NCI-H748 treated with DMSO at 0.1 percent for 48 hours (cell line): ENCODE measurements at places on chromosomes 1 and 21.
A peak's percentile ranks its signal among the peaks of the same experiment; 100 is the strongest.

- no peak for DNase-seq
These were observed 89.3 kb downstream of the CDC14A start for GRCh38 chr1:100441651-100442050.

- no peak for DNase-seq
These were observed 165.0 kb downstream of the RHOU start for GRCh38 chr1:228900099-228900885.

DNA sequence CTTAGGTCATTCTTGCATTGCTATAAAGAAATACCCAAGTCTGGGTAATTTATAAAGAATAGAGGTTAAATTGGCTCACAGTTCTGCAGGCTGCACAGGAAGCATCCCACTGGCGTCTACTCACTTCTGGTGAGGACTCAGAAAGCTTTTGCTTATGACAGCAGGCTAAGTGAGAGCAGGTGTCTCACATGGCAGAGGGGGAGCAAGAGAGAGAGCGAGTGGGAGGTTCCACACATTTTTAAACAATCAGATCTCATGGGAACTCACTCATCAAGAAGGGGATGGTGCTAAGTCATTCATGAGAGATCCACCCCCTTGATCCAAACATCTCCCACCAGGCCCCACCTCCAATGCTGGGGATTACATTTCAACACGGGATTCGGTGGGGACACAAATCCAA lies 13.6 kb upstream of the RGS4 start:
- DNase-seq: peak; percentile 95

DNA sequence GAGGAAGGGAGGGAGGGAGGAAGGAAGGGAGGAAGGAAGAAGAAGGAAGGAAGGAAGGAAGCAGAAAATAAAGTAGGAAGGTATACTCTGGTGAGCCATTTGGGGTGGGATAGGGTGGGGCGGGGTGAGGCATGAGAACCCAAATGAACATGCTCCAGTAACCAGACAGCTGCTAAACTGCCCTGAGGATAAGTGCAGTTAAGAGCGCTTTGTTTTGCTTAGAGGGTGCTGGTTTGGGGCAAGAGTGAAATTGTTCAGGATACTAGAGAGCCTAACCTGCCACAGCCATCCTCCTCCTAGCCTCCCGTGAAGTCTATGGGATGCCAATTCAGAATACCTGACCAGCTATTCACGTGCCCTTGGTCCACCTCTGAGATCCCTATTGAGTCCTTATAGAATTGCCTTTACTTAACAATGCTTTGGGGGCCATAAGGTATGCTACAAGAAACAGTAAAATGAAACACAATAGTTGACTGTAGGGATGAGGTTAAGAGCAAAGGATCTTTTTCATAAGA lies 59.0 kb upstream of the ATF3 start:
- DNase-seq: no peak

DNA sequence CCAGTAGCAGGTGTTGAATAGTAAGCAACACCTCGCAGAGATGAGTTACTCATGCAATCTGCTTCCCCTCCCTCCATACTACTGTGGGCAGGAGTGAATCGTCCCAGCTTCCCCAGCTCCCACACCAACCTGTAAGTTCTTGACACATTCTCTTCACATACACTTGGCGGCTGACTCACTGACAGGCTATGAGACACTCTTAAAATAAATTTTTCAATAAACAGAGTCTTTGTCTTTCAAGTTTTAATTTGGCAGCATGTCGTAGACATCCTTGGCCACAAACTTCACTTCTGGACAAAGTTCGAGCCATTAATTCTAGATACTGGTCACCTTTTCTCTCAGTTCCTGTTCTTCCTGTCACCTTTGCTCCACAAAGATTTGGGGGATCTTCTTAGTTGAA lies 290.7 kb downstream of the TM2D1 start:
- no peak for DNase-seq

DNA sequence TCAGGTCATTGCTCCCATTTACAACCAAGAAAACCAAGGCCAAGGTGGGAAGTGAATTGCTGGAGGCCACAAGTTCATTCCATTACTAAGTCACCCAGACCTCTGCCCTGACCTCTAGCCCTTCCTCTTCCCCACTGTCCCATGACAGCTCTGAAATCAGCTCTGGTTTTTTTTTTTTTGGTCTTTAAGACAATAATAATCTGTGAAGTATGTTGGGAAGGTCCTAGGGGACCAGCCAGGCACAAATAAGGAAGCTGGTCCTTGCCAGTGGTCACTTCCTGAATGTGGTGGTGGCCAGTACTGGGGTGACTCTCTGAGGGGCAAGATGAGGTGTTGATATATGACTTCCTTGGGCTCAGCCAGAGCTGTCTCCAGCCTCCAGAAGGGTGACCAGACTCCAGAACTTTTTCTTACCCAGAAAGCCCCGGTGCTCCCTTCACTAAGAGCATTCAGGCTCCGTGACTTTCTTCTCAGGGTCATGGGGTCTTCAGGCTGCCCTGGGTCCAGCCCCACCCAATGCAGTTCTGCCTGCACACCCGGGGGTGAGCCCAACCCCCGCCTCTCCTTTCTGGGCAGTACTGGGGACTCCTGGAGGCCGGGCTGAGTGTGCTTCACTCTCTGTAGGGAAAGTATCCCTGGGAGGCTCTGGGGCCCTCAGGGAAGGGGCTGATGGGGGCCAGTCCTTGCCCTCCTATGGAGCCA lies 159.6 kb downstream of the PTPRU start:
- DNase-seq: no peak

- no peak for DNase-seq
These were observed 27.7 kb downstream of the IL12RB2 start for GRCh38 chr1:67335411-67335810.

DNA sequence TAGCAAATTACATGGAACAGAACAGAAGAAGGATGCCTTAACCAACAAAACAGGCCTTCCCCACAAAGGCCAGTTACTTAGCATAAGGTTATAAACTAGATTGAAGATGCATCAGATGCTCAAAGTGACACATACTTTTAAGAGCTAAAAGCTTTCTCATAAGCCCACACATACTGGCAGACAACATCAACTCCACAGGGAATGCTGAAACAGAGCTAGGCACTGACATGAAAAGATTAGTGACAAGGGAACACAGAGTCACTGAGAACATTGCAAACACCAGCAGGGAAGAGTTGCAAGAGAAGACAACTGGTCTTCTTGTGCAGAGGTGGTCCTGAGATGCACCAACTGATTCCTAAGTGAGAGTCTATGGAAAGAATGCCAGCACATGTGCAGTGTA lies 6.9 kb downstream of the TTC13 start:
- no peak for DNase-seq

DNA sequence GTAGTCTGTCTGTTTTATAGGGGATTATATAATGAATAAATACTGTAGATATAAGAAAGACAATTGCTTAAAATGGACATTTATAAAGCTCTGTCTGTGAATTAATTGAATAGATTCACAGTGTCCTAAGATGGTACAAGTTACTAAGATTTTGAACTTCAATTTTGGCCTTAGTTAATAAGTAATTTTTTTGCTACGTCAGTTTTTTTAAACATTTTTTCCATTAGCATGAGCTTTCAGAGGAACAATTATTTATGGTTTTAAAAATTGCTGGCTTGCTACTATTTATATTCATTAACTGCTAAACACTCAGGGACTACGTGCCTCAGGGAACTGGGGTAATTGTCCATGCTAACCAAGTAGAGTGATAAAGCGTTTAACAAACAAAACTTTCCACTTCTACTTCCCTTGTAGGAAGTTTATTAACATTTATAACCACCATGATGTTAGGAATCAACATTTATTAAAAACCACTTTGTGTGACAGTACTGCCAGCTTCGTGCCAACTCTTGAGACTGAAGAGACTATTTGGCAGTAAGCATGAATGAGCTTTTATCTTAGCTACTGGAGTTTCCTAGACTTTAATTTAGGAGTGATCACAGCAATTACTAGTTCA lies 65.4 kb upstream of the PTGS2 start:
- no peak for DNase-seq

- DNase-seq: no peak
These were observed 24.0 kb downstream of the ZNF124 start for GRCh38 chr1:247147781-247148180.

GRCh38 chr1:157105988-157106812 lies 6.6 kb upstream of the ETV3L start:
- DNase-seq: no peak

DNA sequence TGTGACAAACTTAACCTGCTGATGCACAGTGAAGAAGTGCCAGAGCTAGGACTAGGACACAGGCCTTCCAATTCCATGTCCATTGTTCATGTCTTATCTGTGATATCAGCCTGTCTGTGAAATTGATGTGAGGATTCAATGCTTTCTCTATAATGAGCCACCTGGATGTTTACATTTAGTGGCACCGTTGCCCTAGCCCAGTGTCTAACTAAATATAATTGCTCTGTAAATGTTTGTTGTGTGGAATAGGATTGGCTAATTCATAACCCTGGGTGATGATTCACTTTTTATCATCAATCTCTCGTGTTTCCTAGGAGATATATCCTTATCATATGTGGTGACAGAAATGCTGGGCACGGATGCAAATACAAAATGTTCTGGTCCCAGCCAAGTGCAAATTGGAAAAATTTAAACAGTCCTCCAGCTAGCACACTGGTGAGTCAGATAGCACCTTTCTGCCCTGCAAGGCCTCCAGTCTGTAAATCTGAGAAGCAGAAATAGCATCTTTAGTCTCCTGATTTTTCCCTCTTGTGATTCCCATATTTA lies 46.9 kb upstream of the GNG12 start:
- peak; percentile 98 for DNase-seq

DNA sequence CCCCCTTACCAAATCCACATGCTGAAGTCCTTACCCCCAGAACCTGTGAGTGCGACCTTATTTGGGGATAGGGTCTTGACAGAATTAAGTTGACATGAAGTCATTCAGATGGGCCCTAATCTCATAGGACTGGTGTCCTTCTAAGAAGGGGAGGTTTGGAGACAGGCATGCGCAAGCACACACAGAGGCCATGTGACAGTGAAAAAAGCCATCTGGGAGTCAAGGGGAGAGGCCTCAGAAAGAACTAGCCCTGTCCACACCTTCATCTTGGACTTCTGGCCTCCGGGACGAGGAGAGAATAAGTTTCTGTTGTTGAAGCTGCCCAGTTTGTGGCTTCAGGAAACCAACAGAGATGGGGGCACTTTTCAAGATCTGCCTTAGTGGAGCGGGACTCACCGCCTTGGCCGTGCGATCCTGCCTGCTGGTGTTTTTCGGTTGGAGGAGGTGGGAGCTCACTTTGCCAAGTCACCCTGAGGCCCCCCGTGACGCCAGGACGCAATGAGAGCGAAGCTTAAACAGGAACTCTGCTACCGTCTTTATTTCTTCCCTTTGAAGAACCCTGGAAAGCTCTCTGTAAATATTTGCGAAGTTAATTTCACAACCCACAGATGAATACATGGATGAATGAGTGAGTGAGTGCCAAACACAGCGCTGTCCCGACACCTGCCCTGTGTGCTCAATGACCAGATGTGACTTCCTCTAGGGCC lies 42.5 kb upstream of the C1orf174 start:
- peak; percentile 84 for DNase-seq

GRCh38 chr21:31612894-31613785 lies 46.4 kb upstream of the SOD1 start:
- no peak for DNase-seq

- peak; percentile 97 for DNase-seq
These were observed 1048.5 kb downstream of the PLA2G4A start for GRCh38 chr1:187877220-187877619.

GRCh38 chr1:80447526-80447925 lies 1353.2 kb upstream of the ADGRL2 start:
- DNase-seq: no peak

DNA sequence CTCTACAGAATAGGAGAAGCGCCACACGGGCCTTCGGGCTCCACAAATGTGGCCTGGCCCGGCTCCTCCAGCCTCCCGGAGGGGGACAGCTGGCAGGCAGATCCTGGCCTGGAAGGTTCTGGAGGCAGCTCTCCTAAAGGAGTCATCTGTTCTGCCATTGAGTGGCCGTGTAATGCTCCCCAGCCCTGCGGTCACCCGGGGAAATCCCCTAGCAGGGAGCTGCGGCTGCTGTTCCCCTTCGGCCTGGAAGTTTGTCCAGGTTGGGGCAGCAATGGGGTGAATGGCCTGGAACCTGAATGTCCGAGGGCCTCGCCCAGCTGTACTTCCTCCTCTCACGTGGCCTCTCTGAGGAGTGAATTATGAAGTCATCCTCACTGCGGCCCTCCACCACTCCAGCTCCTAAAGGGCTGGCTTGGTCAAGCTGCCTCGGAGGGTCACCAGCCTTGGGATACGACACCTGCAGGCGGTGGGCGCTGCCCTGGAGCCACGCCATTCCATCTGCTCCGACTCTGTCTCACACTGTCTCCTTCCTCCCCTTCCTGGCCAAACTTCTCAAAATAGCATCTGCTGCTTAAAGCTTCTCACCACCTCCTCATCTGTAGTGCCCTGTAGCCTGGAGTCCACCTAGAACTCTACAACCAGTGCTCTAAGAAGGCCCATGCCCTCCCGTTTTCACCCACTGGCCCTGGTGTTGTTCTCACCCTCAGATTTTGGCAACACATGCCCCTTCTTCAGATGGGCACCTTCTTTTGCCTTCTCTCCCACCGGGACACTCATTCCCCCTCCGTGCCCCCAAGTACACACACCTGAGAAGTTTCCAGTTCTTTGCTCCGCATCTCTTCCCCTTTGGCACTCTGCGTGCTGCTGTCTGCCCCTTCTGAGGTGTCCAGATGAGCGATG lies 54.4 kb upstream of the TMPRSS2 start:
- DNase-seq: no peak

- DNase-seq: no peak
These were observed 96.0 kb upstream of the GNG4 start for GRCh38 chr1:235745503-235746136.

GRCh38 chr21:20698585-20698984 lies 299.6 kb upstream of the NCAM2 start:
- DNase-seq: no peak

DNA sequence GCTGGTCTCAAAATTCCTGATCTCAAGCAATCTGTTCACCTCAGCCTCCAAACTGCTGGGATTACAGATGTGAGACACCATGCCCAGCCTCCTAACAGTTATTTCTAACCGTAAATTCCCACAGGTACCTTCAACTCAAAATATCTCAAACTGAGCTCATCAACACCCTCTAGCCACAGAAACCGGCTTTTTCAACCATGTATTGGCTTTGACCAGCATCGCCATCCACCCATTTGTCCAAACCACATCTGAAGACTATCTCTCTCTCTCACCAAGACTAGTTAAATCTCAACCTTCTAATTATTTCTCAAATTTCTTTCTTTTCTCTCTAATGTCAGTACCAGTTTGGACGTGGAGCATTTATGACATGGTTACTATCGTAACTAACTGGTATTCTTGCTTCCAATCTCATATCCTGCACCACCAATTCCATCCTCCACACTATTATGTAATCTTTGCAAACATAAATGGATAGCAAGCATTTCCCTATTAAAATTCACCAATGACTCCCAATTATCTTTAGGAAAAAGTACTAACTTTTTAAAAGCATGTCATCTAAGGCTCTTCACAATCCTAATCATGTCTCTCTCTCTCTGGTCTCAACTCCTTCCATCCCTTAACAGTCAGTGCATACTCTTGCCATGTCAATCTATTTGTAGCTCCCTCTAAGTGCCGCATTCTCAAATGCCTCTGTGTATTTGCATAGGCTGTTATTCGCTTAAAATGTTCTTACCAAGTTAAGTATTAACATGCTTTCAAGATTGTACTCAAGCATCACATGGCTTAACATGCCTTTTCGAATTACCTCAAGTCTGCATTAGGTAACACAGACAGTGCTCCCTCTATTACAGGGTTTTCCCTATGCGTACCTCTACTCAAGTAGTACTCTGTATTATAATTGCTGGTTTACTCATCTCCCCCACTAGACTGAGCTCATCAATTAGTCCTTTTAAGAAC lies 18.1 kb downstream of the RSBN1 start:
- DNase-seq: no peak

- DNase-seq: no peak
These were observed 7.8 kb upstream of the CHI3L2 start for GRCh38 chr1:111219557-111220286.

GRCh38 chr21:45310459-45310858 lies 22.8 kb upstream of the POFUT2 start:
- DNase-seq: no peak
